ENCODE measurements at places on chromosomes 4 and X.

DNA sequence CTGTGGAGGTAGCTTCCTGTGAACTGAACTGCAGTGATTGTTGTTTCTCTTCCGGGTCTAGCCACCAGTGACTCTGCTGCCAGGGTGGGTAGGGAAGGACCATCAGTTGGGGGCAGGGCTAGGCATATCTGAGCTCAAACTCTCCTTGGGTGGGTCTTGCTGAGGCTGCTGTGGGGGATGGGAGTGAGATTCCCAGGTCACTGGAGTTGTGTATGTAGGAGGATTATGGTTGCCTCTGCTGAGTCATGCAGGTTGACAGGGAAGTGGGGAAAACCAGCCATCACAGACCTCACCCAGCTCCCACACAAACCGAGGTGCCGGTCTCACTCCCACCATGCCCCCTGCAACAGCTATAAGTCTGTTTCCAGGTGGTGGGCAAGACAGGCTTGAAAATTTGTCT, 1937.8 kb downstream of the PCDH7 start:
- DNase-seq = no peak

DNA sequence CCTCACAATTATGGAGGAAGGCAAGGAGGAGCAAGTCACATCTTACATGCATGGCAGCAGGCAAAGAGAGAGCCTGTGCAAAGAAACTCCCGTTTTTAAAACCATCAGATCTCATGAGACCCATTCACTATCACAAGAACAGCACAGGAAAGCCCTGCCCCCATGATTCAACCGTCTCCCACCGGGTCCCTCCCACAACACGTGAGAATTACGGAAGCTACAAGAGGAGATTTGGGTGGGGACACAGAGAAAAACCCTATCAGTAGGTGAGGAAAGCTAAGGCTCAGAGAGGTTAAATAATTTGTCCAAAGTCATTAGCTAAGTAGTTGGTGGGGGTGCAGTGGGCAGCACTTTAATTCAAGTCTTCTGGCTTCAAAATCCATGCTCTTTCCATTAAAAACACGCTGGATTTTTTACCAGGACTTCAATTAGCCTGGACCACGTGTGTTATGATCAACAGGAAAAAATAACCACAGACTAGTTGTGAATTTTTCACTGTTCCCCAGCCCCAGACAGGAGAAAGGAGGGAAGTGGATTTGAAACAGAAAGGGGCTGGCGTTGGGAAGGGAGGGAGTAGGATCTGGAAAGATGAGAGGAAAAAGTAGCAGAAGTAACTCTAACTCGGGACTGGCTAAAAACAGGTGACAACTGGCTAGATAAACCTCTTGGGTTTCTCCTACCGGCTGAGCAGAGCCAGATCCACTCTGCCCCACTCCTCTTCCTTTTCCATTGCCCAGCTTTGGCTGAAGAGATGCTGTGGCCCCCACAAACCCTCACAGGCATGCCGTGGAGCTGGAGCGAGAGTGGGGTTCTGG, 986 bp downstream of the MTMR8 start:
- no peak for DNase-seq

DNA sequence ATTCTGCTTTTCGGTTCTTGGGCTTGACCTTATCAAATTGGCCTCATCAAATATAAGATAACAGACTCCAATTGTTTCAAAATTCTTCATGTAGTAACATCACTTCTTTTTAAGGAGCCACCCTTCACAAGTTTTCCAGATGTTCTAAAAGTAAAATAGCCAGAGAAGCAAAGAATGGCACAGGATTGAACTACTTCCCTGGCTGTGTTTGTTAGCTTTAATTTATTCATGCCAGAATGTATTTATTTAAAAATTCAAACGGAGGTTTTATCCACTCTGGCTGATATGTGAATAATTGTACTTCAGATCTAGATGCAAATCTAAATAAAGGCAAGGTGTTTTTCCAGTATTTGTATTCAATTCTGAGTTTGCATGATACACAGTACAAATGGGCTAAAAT, 581.3 kb upstream of the TENM3 start:
- DNase-seq = no peak

- peak; percentile 63 for DNase-seq
These were observed 863 bp upstream of the FAM193A start for GRCh38 chr4:2535376-2536192.

GRCh38 chrX:20217271-20217670, 49.4 kb downstream of the RPS6KA3 start:
- peak; percentile 66 for DNase-seq

DNA sequence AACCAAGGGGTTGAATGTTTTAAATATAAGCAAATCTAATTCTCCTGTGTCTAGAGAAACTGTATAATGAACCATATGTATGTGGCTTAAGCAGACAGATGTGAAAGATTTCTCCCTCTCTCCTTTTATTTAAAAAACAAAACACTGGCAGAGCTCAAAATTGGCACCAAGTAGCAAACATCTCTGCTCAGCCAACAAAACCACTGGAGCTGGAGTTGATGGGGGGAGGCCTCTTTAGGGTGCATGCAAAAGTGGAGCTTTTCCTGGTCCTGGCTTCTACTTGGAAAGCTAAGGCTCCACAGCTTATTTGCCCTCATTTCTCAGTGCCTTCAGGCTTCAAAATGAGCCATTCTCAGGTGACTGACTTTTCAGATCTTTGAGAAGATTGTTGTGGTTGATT, 95.6 kb downstream of the REPS2 start:
- no peak for DNase-seq

- no peak for DNase-seq
These were observed 98.8 kb downstream of the CASK start for GRCh38 chrX:41824551-41824950.
